ENCODE measurements at places on chromosomes 2 and 18.

GRCh38 chr18:57373017-57373416 is 20.7 kb downstream of the ST8SIA3 start:
- DNase-seq, result no peak

DNA sequence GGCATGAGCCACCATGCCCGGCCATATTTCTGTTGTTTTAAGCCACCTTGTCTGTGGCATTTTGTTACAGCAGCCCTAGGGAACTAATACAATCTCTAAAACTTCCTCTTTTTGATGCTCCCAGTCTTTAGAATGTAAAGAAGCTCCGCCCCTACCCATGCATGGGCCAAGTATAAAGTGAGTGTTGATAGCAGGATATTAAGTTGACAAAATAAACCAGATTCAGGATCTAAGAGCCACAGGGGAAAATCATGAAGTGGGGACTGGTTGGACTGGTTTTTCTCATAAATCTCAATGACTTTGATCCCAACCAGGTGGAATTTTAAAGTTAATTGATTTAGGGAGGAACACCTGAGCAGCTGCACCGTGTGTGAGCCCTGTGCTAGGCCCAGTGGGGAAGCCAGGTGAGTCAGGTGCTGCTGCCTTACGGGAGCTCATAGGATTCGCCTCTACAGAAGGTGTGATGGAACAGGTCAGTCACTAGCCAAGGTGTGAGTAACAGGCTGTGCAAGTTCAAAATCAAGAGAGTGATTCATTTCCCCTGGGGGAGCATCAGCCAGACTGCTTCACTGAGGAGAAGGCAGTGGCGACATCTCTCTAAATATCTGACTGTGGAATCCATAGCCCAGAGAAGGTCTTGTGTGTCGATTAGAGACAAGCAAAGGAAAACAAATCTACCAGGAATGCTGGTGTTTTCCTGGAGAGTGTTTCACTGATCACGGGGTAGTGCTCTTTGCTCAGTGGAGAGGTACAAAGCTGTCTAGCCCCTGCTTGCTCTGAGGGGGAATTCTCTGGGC is 63.0 kb upstream of the MSH2 start:
- no peak for DNase-seq

- DNase-seq, result no peak
These were observed 14.8 kb upstream of the SMAD2 start for GRCh38 chr18:47944972-47945852.

- no peak for DNase-seq
These were observed 274.9 kb upstream of the VWC2L start for GRCh38 chr2:214135966-214136365.

- DNase-seq, result no peak
These were observed 352.6 kb upstream of the POU3F3 start for GRCh38 chr2:104501342-104501741.

GRCh38 chr2:101676674-101677073 is 20.8 kb upstream of the MAP4K4 start:
- DNase-seq, result no peak

DNA sequence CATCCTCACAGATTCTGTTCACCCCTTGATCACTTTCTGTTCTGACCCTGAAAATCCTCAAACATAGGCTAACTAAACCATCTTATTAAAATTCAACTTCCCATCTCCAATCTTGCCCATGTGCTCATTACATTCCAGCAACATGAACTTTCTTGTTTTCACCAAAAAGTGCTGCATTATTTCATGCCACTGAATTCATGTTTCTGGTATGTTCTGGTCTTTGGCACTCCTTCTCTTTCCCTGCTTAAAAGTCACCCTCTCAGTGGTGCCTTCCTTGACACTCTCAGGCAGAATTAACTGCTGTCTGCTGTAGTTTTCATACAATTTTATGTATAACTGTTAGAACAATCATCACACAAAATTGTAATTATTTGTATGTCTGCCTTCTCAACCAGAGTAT is 247.7 kb upstream of the RBMS1 start:
- no peak for DNase-seq

DNA sequence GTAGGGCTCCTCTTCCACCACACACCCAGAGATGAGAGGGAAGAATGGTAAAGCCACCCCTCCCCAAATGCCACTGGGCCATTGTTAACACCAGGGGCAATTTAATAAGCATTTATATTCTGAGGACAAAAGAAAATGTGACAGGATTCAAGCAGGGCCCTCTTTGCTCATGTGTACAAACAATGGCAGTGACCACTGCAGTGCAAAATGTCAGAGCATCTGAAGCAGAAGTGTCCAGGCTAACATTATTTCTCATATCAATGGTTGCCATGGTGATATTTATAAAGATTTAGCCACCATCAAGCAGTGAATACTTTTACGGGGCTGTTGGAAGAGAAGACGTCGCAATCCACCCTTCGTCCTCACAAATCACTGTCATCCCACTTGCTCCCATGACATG is 10.8 kb upstream of the EPB41L3 start:
- no peak for DNase-seq

GRCh38 chr2:70340075-70340474 is 38.2 kb upstream of the FAM136A start:
- no peak for DNase-seq

GRCh38 chr2:121189011-121189410 is 96.0 kb downstream of the TFCP2L1 start:
- DNase-seq, result no peak

GRCh38 chr2:157830696-157831570 is 45.2 kb downstream of the ACVR1 start:
- DNase-seq, result no peak

DNA sequence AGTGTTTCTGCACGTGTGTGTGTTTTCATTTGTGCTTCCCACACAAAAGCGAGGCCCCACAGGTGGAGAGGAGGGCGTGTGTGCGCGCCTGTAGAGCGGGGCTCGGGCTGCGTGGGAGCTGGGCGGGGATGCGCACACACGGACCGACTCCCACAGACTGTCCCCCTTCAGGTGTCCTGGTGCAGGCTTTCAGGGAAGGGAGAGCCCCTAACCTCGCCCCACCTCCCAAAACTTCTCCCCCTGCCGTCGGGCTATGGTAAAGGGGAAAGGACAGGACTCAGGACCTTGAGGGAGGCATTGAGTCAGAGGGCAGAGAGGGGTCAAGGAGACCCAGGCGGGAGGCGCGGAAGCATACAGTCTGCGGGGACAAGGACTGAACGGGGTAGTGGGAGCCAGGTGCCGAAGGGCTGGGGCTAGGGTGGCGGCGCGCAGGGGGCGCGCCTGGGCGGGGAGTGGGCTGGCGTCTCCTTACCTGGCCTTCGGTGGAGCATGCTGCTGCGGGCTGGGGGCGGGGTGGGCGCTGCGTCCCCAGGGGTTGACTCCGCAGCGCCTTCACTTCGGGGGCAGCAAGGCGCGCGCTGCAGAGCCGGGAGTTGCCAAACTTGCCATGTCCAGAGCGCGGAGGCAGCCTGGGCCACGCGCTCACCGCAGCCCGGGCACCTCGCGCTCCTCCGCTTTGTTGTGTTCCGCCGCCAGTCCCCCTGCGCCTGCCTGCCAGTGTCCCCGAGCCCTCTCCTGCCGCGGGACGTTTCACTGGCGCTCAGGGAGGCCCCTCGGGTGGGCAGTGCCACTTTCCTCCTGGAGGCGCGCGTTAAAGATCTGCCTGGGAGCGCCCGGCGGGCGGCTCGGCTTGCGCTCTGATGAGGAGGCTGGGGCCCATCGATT is 302.0 kb downstream of the NCKAP5 start:
- DNase-seq, result no peak

DNA sequence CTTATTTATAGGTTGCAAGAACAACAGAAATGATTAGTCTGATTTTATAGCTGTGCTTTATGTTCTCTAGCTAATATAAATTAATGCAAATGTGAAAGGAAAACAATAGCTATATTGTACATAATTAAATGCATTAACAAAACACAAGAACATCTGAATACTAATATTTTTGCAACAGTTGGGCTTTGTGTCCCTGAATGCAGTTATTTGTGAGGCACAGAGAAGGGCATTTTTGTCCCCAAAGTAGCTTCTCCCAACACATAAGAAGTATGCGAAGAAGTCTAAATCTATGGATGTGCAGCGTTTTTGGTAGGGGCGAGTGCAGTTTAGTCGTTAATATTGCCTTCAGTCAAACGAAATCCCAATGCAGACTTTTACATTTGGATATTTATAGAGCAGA is 110.0 kb downstream of the MBP start:
- DNase-seq, result no peak

DNA sequence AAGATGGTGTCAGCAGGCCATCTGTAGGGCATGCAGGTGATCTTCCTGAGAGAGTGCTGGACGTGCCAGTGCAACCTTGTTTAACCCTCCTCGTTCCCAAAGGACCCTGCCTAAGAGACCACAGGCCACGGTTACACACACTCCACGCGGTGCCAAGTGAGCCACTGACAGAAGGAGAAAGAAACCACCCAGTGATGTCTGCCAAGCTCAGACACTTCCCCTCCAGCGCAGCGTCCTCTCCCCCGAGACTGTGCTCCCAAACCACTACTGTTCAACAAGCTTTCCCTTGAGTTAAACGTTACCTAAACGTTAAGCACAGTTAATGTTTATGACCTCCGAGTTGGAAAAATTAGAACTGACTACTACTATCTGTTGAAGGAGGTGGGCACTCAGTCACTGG is 119.1 kb upstream of the NCK2 start:
- no peak for DNase-seq

- DNase-seq, result no peak
These were observed 102.4 kb downstream of the STK39 start for GRCh38 chr2:168145011-168145410.

GRCh38 chr2:177239932-177240630 is 24.4 kb downstream of the NFE2L2 start:
- peak; percentile 48 for DNase-seq

DNA sequence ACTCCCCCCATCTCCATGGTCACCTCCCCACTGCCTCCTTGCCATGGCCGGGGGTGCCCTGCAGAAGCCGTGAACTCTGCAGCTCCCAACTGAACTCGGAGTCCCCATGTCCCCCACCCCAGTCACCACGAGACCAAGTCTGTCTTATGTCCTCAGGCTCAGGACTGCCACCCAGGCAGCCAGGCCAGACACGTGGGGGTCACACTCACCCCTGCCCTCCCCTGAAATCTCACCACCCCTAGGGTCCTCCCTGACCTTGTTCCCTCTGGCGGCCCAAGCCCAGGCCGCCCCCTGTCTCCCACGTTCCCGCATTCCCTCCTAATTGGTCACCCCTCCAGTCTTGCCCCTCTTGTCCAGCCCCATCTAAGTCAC is 11.0 kb downstream of the AQP12A start:
- DNase-seq, result no peak

- no peak for DNase-seq
These were observed 1042.9 kb upstream of the ACVR2A start for GRCh38 chr2:146801886-146802285.

DNA sequence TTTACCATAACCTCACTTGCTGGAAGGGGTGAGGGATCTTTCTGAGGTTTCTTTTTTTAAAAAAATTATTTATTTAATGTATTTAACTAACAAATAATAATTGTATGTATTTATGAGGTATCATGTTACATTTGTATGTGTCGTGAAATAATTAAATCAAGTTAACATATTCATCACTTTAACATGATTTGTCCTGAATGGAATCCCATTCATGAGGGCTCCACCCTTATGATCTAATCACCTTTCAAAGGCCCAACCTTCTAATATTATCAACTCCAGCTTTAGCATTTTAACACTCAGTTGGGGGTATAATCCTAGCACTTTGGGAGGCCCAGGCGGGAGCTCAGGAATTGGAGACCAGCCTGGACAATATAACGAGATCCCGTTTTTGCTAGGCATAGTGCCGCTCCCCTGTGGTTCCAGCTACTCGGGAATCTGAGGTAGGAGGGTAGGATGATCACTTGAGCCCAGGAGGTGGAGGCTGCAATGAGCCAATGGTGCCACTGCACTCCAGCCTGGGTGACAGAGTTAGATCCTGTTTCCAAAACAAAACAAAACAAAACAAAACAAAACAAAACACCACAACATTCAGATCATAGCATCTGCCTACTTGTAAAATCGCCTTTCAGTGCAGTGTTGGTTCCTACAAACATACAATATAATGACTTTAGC is 1.1 kb upstream of the TAF4B start:
- no peak for DNase-seq

DNA sequence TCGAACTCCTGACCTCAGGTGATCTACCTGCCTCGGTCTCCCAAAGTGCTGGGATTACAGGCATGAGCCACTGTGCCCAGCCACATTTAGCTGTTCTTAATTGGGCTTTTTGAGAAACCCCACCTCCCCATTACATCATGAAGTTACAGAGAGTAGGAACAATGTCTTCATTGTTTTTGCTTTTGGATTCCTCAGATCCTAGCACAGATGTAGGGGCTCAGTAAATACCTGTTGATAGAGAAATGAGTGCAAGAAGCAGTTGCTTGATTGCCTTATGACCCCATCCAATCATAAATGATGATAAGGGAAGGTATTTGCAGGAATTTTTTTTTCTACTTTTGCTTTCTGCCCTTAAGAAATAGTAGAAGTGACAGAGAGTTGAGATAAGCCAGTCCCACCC is 25.4 kb downstream of the GREB1L start:
- DNase-seq, result no peak

DNA sequence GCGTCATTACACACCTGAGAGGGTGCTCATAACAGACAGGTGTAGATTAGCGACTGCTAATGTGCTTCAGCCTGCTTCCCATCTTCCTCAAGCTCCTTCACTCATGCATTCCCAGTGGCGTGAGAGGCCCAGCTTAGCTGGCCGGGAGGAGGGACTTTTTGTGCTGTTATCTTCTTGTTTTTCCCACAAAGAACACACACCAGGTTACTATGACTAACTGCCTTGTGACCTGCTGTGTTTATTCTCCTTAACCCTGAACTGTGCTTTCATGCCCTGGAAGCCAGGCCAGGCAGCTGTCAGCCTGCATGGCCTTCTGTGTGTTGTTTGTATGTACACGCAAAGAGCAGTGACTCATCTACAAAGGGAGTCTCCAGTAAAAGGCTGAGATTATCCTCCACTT is 143.8 kb downstream of the PIEZO2 start:
- DNase-seq, result no peak

DNA sequence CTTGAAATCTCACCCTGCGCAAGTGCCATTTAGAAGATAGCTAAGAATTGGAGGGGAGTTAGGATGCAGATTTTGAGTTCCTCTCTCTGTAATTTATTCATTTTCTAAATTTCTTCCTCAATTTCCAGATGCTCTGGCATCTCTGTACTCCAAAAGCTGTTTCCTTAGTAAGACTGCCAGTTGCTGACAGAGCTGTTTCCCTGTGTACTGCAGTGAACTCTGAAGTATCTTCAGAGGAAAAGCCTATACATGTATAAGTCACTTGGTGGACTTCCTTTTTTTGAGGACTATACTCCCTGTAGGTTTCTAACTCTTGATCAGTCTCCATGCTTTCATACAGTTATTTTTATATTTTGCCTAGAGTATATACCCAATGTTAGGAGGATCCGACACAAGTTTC is 1.5 kb upstream of the RESP18 start:
- DNase-seq, result no peak

All from hypothalamus (tissue), 51 donors.